ENCODE measurements at places on chromosomes 16 and 17.

GRCh38 chr17:63405741-63406261, 40.3 kb downstream of the CYB561 start:
- DNase-seq: peak; percentile 79

GRCh38 chr17:82892899-82893565, 53.2 kb upstream of the ZNF750 start:
- DNase-seq: no peak

GRCh38 chr16:77775911-77776909, 12.2 kb upstream of the VAT1L start:
- no peak for DNase-seq

GRCh38 chr17:68910789-68911431, 44.3 kb downstream of the ABCA8 start:
- DNase-seq: no peak

DNA sequence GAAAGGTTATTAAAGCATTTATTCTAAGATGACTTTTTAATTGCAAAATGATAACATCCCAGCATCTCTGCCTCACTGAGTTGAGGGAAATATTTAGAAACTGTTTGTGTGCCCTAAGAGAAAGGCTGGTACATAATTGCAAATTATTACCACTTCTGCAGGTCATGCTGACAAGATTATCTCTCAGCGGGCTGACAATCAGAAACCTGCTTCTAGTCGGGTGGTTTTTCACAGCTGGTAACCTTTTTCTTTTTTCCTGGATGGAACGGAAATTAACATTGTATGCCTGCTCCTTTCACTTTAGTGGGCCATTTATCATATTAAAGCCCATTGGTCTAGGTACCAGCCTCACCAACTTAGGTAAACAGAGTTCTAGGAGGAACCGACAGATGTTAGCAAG, 17.0 kb upstream of the NUDT7 start:
- DNase-seq: no peak

- DNase-seq: peak; percentile 48
Observed at GRCh38 chr16:53087101-53087500, 32.3 kb downstream of the CHD9 start.

DNA sequence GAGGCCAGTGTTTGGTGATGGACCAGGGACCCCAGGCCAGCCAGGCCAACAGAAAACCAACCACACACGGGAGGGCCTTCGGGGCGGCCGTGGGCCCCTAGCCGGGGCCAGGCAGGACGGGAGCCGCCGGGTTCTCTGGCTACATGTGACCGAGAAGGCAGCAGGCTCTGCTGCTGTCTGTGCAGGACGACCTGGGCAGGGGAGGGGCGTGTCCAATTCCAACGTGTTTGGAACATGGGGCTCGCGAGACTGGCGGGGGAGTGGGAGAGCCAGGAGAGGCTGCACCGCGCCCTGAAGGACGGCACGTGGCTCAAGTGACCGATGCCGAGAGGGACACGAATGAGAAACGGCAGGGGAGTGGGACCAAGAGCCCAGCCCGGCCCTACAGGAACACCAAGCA, 75.4 kb downstream of the LMF1 start:
- no peak for DNase-seq

DNA sequence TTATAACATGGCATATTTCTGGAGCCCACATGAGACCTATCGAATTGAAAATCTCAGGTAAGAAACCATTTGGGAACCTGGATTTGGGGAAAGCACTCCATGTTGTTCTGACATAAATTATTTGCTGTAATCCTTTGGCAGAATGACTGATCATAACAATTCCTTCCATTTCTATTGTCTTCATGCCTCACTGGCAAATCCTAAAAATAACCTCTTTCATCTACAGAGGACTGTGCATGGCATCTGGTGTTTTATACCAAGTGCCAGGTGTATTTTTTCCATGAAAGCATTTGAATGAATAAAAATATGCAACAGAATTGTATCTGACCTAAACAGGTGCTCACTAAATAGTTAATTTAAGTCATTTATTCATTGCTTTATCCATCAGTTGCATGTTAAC, 33.7 kb upstream of the COQ7 start:
- no peak for DNase-seq

- peak; percentile 31 for DNase-seq
Observed at GRCh38 chr17:16491131-16491702, 776 bp downstream of the LRRC75A start.

DNA sequence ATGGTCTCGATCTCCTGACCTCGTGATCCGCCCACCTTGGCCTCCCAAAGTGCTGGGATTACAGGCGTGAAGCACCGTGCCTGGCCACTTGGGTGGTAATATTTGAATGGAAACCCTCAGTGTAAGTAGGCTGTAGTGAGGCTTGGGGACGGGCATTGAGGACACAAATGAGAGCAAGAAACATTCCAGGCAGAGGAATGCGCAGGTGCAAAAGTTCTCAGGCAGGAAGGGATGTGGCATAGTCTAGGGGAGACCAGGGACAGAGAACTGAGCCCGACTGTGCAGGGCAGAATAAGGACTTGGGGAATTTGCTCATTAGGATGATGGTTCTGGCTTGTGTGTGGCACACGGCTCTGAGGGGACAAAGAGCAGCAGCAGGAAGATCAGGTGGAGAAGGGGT, 54.8 kb downstream of the GRB2 start:
- DNase-seq: no peak

- DNase-seq: no peak
Observed at GRCh38 chr17:41326173-41327145, 10.9 kb upstream of the KRTAP17-1 start.

GRCh38 chr17:47197821-47198220, 8.7 kb upstream of the CDC27 start:
- DNase-seq: no peak

DNA sequence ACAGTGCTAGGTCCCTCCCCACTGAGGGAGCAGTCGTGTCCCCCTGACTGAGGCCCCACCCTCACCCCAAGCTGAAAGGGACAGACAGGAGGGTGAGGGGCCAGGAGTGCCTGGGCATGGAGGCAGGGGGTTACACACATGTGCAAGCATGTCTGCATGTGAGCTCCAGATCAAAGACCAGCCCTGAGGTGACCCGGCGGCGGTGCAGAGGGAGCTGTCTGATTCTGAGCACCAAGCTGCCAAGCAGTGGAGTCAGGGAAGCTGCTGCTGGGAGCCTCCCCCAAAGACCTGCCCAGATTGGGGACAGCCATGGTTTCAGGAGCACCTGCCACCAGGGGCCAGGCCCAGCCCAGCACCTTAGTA, 5.5 kb downstream of the DLX3 start:
- DNase-seq: no peak

- DNase-seq: peak; percentile 39
Observed at GRCh38 chr16:49638673-49639610, 217.0 kb downstream of the ZNF423 start.

- DNase-seq: no peak
Observed at GRCh38 chr17:42201458-42201772, 7.1 kb upstream of the GHDC start.

DNA sequence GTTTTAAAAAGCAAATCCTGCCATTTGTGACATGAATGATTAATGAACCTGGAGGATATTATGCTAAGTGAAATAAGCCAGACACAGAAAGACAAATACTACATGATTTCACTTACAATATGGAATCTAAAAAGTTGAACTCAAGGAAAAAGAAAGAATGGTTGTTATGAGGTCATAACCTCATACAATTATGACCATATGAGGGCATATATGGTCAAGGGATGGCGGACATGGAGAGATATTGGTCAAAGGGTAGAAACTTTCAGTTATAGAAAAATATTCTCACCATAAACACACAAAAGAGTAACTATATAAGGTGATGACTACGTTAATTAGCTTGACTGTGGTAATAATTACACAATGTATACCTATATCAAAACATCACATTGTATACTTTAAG, 56.5 kb downstream of the MYO1D start:
- DNase-seq: no peak

DNA sequence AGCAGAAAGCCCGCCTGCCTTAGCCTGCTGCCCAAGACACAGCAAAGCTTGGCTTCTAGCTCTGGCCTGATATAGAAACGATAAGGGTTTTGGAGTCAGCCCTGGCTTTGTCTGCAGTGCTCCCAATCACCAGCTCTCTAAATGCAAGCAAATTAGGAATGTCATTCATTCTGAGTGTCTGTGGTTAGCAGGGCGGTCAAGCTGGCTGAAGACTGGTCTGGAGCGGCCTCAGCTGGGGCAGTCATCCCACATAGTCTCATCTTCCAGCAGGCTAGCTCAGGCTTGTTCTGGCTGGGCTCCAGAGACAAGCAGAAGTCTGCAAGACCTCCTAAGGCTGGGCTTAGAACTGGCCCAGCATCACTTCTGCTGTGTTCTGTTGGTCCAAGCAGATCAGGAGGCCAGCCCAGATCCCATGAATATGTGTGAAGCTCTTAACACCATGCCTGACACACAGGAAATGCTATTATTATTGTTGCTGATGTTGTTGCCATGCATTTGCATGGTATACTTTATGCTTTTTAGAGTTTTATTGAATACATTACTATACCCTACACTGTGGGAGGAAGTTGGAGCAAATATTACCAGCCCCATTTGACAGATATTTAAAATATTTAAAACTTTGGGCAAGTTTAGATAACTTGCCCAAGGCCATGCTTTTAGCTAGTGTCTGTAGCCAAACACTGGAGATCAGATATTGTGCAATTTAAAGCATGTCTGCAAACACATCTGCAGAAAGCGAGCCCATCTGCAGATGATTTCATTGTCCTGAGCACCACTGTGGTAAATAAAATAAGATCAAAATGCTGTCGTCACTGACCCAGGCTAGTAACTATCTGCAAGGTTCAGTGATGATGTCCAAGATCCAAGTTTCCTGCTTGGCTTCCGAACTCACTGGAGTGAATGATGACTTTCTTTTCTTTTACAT, 24.8 kb downstream of the TMC7 start:
- DNase-seq: peak; percentile 50

- DNase-seq: peak; percentile 45
Observed at GRCh38 chr16:83561876-83562275, 245.9 kb upstream of the HSBP1 start.

GRCh38 chr16:1437606-1438005, 6.7 kb downstream of the PERCC1 start:
- DNase-seq: no peak

DNA sequence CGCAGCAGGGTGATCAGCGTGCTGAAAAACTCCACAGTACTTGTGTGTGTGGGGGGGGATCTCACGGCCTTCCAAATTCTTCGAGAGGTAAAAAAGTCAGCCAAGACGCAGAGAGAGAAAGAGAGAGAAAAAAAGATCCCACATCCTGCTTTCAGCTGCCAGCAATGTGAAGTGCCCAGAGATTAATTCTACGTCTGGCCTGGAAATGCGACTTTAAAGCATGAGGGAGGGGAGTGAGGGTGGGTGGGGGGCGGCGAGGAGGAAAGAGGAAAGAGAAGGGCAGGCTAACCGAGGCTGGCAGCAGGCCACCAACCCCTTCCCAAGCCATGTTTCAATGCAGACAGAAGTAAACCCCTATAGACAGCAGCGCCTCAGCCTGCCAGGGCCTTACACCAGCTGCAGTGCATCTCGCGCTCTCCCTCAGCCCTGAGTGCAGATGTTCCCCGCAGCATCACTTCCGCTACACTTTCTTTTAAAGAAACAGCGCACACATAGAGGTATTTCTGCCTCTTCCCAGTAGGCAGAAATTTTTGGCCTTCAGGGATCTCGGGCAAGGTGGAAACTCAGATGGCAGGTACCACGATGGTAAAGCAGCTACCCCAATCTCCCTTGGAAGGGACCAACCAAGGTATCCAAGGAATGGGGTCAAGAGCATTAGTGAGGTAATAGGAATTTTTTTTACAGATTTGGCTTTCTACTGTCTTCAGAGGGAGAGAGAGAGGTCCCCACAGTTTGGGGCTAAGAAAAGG, 87.8 kb downstream of the SMG6 start:
- peak; percentile 90 for DNase-seq

- no peak for DNase-seq
Observed at GRCh38 chr17:64571746-64572145, 65.0 kb downstream of the CEP95 start.

DNA sequence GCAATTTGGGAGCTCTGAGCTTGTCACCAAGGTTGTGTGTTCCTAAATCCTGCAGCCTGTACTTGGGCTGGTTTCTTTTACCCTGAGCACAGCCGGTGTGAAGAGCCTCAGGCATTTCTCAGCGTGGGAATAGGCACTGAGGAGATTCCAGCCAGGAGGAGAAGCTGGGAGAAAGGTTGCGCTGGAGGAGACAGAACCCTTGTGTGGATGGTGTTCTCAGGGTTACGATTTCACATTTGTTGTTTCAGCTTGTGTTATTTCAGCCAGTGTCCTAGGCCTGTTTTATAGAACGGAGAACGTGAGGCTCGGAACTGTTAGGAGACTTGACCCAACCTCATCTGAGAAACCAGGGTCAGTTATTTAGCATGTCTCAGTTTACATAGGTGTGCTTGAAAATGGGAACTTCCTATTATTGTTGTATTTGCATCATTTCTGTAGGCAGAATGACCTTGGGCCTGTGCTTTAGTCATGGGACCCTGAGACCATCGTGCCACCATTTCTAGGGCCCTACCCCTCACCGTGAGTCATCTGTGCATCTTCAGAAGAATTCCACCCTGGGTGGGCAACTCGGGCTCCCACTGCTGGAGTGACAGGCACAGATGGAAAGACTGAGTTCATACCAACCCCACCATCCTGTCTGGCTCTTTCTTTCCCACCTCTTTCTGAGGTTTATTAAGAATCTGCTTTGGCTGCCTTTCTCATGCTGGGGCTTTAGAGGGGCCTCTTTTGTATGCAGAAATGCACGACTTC, 134.9 kb downstream of the MSI2 start:
- DNase-seq: no peak

GRCh38 chr17:60098578-60098977, 19.9 kb upstream of the HEATR6 start:
- no peak for DNase-seq

- no peak for DNase-seq
Observed at GRCh38 chr16:12625068-12625467, 178.6 kb downstream of the CPPED1 start.

- peak; percentile 98 for DNase-seq
Observed at GRCh38 chr17:1487939-1488825, 4.3 kb downstream of the MYO1C start.

DNA sequence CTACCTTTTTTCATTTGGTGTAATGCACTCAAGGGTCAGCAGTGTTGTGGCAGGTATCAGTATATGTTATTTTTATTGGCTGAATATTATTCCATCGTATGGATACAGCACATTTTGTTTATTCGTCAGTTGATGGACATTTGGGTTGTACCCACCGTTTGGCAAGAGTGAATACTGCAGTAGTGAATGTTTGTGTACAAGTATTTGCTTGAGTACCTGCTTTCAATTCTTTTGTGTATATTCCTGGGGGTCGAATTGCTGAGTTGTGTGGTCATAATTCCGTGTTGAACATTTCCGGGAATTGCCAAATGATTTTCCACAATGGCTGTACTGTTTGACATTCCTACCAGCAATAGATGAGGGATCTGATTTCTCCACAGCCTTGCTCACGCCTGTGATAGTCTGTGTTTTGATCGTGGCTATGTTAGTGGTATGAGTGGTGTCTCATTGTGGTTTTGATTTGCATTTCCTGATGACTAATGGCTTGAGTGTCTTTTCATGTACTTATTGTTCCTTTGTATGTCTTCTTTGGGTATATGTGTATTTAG, 108.4 kb downstream of the OR1D5 start:
- peak; percentile 35 for DNase-seq

GRCh38 chr17:3566551-3566950, 8.9 kb upstream of the TRPV3 start:
- DNase-seq: no peak

GRCh38 chr16:86384263-86384649, 126.1 kb upstream of the FOXF1 start:
- no peak for DNase-seq

GRCh38 chr16:3690980-3691720, 26.2 kb downstream of the TRAP1 start:
- no peak for DNase-seq

Measured in adipocyte (in vitro differentiated cells).